Glutamatergic neuron (in vitro differentiated cells): ENCODE measurements at places on chromosomes 11 and 22. TPM values are rescaled to one million over a fixed set of nuclear protein-coding genes. Genes with fewer than 3 reads are reported as not detected.
A peak's percentile ranks its signal among the peaks of the same experiment; 100 is the strongest.

DNA sequence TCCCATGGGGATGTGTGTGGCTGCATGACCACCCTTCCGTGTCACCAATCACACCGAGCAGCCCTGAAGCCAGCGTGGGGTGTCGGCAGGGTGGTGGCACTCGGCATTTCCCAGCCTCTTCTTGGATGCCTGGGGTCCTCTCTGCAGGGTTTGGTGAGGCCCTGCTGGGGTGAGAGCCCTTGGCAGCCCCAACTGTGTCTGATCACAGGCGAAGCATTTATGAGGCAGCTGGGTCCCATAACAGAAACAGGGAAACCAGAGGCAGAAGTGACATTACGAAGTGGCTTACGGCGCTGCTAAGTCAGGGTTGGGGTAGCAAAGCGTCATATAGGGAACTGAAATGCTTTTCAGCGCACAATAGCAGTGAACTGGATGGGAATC, 92.3 kb upstream of the SEPTIN5 start:
- peak overlapping the region; percentile 28 for H3K27ac ChIP-seq
- peaks cover 33% of the 10 kb centered on the region for H3K4me1 ChIP-seq
- no peak overlapping the region for H3K4me3 ChIP-seq
- H3K36me3 ChIP-seq, result no peaks in the 10 kb centered on the region
- DNase-seq, result no peak

DNA sequence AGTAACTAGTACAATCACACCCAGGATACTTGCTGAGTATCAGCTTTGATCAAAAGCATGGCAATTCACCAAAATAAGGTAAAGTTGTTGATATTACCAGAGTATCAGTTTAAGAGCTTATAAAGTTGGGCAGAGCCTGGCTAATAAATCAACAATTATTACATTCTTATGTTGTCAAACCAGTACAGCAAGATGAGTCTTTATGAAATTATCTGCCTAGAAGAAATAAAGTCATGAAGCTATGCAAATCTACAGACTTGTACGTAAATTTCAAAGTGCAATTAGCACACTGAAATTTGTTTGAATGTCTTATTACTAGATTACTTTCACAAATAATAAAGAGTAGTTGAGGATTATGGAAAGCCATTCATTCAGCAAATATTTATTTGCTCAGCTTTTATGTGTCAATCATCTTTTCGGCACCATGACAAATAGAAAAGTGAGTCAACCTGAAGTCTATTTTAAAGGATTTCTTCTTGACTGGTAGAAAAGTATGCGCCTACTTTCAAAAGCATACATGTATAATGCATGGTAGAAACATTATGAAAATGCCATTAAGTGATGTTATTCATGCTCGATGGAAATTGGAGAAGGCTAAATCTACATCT, 5.0 kb upstream of the ANO3 start:
- H3K4me1 ChIP-seq, result peaks cover 28% of the 10 kb centered on the region
- H3K36me3 ChIP-seq, result no peaks in the 10 kb centered on the region
- no peak overlapping the region for H3K27ac ChIP-seq
- no peak for DNase-seq
- no peaks in the 10 kb centered on the region for H3K27me3 ChIP-seq

- H3K4me3 ChIP-seq, result no peak overlapping the region
Measured at GRCh38 chr11:129574431-129574830, 198.8 kb downstream of the BARX2 start.

DNA sequence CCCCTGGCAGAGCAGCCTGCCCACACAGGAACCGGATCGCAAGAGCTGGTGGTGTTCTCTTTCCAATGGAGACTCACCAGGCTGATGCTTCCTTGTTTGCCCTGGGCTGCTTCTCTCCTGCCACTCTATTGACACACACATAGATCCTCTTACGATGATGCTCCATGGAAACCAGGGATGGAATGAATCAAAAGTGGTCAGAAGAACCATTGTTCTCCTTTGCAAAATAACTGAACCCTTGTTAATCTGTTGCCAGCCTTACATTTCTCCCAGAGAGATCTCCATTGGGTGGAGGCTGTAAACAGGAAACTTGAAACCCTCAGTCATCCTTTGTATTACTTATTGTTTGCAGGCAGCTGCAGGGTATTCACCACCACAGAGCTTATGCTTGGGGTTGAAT, 24.6 kb upstream of the LDLRAD3 start:
- DNase-seq, result no peak
- H3K4me3 ChIP-seq, result no peak overlapping the region
- H3K27ac ChIP-seq, result no peak overlapping the region
- H3K4me1 ChIP-seq, result no peaks in the 10 kb centered on the region
- no peaks in the 10 kb centered on the region for H3K36me3 ChIP-seq

The PHOX2A gene
- 12.0 TPM for total RNA-seq

The TSSK2 gene
- not detected for total RNA-seq

The CCDC87 gene
- total RNA-seq, result 0.51 TPM

The FREY1 gene
- total RNA-seq, result 0.78 TPM

The YPEL4 gene
- total RNA-seq, result 16.9 TPM
